CD4-positive, alpha-beta T cell (primary cell): ENCODE measurements at places on chromosomes 4 and X.

DNA sequence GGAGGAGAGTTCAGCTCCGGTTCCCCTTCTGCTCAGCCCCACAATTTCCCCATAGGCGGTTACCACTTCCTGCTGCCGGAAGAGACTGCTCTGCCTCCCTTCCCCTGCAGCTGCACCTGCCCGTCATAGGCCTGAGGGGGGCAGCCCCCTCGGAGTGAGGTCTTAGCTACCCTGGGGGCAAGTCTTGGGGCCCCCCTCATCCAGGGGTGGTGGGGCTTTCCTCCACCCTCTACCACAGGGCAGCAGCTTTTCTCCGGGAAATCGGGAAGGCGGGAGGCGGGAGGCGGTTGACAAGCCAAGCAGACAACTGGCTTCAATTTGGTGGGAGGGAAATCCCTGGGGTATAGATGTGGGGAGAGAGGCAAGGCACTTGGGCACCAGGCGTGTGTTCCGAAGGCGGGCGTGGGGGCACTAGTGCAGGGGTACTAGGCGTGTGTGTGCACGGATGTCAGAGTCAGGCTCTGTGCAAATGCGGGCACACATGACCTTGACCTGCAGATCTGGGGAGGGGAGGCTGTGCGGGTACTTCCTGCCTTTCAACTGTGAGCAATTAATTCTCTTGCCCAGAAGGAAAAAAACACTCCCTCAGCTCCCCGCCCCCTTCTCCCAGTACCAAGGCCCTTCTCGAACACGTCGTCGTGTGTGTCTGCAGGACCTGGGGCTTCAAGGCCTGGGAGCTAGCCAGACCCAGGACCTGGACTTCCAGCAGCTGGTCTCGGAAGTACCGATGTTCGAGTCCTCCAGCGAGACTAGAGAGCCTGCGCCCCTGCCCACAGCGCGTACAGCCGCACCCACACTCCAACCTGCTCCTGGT, 1.0 kb upstream of the ARHGAP4 start:
- DNase-seq = peak; percentile 53

- DNase-seq = no peak
Measured at GRCh38 chrX:16658284-16658683, 8.3 kb downstream of the S100G start.

- DNase-seq = no peak
Measured at GRCh38 chr4:7529368-7530080, 94.8 kb upstream of the PSAPL1 start.

DNA sequence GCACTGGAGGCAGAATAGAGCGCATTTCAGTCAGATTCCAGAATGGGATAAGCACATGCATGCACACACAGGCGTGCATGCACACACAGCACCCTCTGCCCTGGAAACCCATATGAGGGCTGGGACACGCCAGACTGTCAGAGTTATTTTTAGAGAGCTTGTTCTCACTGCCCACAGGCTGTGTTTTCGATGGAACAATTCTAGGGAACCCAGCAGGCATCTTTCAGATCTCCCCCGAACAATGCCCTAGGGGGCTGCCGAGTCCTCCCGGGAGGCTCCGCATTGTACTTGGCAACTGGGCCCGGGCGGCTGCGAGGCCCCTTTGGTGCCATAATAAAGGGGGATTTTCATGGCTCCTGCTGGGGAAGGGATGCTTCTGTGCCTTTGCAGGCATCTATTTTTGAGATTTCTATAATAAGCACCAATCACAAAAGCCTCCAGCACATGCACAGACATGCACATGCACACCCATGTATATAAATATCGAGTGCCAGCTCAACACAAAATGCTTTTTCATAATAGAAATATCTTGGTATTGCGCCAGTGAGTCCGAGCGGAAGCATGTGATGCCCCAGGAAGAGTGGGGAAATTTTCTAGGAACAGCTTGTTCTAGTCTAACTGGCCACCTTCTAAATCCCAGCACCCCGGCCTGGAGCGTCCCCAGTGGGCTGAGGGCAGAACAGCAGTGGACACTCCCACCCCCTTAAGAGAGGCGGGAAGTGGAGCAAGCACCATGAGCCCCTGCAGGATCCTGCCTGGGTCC, 88.5 kb downstream of the PHKA2 start:
- no peak for DNase-seq

- no peak for DNase-seq
Measured at GRCh38 chrX:85004255-85004654, 578 bp downstream of the APOOL start.

DNA sequence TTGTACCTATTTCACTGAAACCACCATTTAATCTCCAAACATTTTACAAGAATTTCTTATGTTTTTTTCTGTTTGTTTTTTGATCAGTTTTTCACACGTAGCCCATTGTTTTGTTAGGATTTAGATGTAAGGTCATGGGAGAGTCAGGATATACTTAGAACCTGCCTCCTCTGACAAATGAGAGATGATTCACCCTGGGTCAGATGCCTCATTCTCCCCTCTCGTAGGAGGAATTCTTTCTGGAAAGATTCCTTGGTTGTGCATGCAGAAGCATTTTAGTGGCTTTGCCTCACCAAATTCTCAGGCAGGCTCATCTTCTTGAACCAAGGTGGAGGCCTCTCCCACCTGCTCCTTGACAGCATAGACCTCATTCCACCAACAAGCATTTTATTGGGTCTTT, 599.3 kb downstream of the SPRY1 start:
- no peak for DNase-seq

GRCh38 chr4:34178476-34178875, 2065.8 kb downstream of the ARAP2 start:
- no peak for DNase-seq

GRCh38 chrX:8955511-8955910, 78.4 kb downstream of the FAM9B start:
- DNase-seq = no peak

GRCh38 chr4:16253127-16253960, 27.1 kb upstream of the TAPT1 start:
- no peak for DNase-seq

- no peak for DNase-seq
Measured at GRCh38 chr4:587671-588350, 11.7 kb upstream of the TMEM271 start.

DNA sequence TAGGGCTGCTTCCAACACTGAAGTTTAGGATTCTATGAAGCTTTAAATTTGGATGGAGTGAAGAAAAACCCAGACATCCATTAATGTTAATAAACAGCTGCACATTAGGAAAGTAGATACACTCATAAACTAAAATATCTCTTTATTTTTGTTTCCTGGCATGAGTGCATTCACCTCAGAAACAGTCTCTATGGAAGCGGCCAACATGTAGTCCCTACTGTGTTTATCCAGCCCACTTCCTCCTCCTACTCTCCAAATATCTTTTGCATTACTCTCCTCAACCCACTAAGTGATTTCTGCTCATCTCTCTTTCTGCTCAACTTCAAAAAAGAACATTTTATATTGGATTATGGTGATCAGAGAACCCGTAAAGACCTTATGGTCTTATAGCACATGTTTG, 180.3 kb upstream of the MXRA5 start:
- no peak for DNase-seq

DNA sequence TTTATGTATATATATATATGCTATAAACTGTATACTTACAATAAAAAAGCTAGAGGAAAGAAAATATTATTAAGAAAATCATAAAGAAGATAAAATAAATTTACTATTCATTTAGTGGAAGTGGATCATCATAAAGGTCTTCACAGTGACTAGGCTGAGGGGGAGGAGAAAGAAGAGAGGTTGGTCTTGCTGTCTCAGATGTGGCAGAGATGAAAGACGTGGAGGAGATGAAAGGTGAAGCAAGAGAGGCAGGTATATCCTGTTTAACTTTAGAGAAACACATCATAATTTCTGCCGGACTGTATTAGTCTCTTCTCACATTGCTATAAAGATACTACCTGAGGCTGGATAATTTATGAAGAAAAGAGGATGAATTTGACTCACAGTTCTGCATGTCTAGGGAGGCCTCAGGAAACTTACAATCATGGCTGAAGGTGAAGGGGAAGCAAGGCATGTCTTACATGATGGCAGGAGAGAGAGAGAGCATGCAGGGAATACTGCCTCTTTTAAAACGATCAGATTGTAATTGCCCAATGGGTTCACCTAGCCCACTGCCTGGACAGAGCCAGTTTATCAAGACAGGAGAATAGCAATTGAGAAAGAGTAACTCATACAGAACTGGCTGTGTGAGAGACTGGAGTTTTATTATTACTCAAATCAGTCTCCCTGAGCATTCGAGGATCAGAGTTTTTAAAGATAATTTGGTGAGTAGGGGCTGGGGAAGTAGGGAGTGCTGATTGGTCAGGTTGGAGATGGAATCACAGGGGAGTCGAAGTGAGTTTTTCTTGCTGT, 22.1 kb upstream of the RRAGB start:
- peak; percentile 14 for DNase-seq

DNA sequence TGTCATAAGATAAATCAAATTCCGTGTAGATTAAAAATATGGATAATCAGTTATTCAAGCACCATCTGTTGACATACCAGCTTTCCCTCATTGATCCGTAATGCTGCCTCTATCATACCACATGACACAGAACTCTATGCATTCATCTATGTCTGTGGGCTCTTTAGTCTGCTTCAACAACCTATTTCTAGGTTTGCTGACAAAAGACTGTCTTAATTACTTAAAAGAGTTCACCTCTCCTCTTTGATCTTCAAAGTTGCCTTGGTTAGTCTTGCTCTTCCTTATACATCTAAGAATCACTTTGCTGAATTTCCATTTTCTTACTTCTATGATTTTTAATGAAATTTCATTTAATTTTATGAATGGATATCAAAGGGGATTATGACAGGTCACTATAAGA, 57.0 kb upstream of the PRSS48 start:
- DNase-seq = no peak

DNA sequence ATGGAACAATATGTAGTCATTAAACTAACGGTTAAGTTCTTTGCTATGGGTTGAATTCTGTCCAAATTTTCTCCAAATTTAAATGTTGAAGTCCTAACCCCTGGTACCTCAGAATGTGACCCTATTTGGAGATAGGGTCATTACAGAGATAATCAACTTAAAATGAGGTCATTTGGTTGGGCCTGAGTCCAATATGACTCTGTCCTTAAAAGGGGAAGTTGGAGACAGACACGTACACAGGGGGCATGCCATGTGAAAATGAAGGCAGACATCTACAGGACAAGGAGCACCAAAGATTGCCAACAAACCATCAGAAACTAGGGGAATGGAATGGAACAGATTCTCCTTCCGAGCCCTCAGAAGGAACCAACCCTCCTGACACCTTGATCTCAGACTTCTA, 492.0 kb upstream of the FTHL17 start:
- no peak for DNase-seq

DNA sequence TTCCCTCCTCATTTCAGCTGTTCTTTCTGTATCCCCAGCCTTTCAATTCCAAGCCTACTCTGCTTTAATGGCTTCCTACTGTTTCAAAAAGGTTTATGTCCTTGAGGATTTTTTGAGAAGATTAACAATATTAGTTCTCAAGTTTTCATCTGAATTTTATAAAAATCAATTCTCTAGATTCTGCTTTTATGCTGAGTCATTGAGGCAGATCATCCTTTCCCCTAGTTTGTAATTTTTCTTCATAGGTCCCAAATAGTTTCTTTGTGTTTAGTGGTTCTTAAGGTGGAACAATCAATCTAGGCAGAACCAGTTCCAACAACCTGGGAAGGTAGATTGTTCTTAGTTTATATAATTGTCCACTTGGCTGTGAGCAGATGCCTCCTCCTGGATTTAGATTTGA, 100.1 kb upstream of the NAP1L5 start:
- no peak for DNase-seq

DNA sequence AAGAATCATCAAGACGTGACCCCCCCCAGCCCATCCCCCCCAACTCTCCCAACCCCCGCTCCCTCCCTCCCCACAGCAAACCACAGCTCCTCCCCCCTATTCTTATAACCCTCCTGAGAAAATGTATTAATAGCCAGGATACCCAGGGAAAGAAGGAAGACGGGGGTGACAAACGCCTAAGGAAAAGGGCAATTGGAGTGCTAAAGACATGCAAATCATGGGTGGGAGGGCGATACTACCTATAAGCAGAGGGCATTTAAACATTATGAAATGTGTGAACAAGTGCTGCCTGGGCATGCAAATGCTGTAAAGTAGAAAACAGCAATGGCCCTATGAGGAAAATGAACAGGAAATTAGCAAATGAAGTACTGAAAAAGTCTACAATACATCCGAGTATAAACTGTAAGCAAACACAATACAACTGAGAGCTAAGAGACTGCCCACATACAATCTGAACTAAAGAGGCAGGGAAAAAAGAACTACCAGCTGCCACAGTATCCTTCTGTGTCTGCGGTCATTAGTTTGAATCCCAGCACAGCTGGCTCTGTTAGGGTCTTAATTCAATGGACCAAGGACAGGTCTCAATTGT, 2.4 kb downstream of the CXXC4 start:
- DNase-seq = no peak

DNA sequence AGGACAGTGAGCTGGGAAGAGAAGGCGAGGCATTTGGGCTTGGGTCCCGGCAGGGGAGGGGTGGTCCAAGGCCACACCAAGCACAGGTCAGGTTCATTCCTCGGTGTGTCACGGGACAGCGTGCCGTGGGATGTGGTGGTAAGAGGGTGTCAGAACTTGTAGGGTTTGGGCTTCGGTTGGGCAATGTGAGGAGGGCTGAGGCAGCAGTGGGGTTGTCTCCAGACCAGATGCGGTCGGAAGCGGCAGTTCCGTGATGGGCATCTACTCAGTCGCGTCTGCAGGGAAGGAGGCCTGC, 22.1 kb downstream of the ADRA2C start:
- no peak for DNase-seq

- peak; percentile 86 for DNase-seq
Measured at GRCh38 chr4:76993787-76994641, 44.5 kb downstream of the SEPTIN11 start.

DNA sequence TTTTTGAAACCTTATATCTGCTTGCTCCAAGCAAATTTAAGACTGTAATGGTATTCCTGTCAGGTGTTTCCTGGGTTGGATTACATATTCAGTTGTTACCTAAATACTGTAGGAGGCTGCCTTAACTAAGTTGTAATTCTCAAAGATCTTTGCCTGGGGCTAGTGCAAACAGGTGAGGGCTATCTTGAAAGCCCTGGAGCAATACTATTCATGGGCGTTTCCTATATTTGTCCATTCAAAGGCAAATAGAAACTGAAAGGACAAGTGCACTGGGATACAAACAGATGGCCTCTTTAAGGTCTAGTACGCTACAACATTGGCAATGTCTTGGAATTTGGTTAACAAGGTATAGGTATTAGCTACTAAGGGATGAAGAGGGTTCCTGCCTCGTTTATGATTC, 84.1 kb upstream of the CT45A1 start:
- no peak for DNase-seq

DNA sequence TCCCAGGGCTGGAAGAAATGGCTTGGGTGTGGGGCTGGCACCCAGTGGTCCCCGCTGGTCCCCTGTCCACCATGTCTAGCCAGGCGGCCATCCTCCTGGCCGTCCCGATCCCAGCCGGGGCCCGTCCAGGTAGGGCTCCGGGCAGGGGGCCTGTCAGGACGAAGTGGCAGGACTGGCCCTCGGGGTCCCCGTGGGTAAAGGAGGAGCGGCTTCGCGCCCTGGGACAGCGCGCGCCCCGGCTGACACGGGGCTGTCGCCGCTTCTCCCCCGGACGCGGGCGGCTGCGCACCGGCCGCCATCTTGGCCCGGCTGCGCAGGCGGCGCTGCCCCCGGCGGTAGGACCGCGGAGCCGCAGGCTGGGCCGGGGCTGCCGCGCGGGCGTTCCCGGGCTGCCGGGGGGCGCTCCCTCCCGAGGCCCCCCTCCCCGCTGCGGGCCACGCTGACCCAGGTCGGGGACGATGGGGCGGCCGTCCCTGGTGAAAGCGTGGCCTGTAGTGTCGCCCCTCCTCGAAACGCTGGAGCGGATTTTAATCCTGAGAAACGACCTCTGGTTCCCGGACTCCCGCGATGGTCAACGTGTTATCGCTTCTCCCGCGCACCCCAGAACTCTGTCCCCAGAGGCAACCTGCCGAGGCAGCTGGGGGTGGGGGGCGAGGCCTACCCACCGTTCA, 60.4 kb upstream of the BCOR start:
- peak; percentile 78 for DNase-seq
